ENCODE measurements at places on chromosomes 3 and 15.

- no peak for DNase-seq
Observed at GRCh38 chr3:12793701-12794100, 2.8 kb upstream of the CAND2 start.

DNA sequence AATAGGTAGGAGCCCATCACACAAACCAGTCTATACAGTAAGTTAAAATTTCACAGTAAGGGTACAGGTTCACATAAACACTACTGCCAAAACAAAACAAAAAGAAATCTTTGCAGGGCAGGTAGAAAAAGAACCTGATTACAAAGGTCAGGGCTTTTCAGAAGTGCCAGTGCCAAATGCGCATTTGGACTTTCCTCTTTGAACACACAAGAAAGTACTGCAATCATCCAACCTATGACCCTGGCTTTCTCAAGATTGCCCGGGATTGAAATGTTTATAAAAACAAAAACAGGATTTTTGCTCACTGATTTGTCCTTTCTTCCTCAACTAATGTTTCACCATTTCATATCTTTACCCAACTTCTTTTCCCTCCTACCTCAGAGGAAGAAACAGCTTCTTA is 47.4 kb downstream of the CBLB start:
- no peak for DNase-seq

- DNase-seq = no peak
Observed at GRCh38 chr15:63210151-63211091, 21.0 kb downstream of the RAB8B start.

DNA sequence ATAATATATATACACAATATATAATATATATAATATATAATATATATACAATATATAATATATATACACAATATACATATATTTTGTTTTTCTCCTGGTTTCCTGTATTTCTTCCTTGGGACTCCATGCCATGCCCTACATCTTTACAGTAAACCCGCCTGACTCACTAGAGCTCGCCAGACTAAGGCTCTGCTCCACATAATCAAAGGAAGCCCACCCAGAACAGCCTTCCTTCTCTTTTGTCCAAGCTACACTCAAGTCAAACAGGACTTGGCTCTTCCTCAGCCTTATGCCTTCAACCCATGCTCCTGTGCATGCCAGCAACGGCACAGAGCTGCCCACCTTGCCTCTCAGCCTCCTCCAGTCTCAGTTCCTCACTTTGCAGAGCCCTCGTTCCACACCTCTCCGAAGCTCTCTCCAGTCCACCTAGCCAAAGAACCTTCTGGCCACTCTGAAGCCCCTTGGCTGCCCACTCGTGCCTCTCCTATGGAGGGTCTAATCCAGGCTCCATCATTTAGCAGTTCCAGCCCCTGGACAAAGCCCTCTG is 109.1 kb downstream of the RFTN1 start:
- no peak for DNase-seq

All from left forelimb (tissue), 1 donor.